ENCODE measurements at places on chromosomes 2 and 18. TPM values are rescaled to one million over a fixed set of nuclear protein-coding genes. Genes with fewer than 3 reads are reported as not detected.

Gene B3GNT7
- 0.09 TPM for total RNA-seq

Gene EIF2AK3
- 24.5 TPM for total RNA-seq

Gene NOSTRIN
- 0.09 TPM for total RNA-seq

Gene LBX2
- 3.8 TPM for total RNA-seq

Gene LAMA1
- 1.5 TPM for total RNA-seq

Gene SERPINB8
- 5.8 TPM for total RNA-seq

Gene LONRF2
- under 0.01 TPM for total RNA-seq

Gene RAB17
- total RNA-seq = 0.17 TPM

Gene ASPRV1
- 0.43 TPM for total RNA-seq

Gene SERPINB12
- total RNA-seq = not detected

Gene STK39
- total RNA-seq = 10.3 TPM

Gene DIPK1C
- not detected for total RNA-seq

Gene GTF3C2
- total RNA-seq = 13.7 TPM

Gene FEV
- total RNA-seq = not detected

Gene BMP10
- total RNA-seq = not detected

Gene KLHL30
- 0.09 TPM for total RNA-seq

Data from bronchial smooth muscle cell (primary cell).